ENCODE measurements at places on chromosomes 3 and 15.
A peak's percentile ranks its signal among the peaks of the same experiment; 100 is the strongest.

DNA sequence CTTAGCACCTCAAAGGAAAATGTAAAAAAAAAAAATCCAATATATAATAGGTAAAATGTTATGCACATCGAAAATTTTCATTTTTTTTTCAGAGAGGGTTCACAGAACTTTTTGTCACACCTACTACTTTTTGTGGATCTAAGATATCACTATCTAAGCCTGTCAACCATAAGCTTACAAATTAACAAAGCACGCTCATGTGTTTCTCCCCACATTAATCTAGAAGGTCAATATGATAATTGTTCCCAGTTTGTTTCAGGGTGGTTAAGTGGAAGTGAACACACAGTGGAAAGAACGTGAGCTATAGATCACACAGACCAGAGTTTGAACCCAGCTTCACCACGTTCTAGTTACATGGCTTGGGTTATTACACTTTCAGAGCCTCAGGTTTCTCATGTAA lies 78.6 kb upstream of the ROBO2 start:
- DNase-seq = no peak

DNA sequence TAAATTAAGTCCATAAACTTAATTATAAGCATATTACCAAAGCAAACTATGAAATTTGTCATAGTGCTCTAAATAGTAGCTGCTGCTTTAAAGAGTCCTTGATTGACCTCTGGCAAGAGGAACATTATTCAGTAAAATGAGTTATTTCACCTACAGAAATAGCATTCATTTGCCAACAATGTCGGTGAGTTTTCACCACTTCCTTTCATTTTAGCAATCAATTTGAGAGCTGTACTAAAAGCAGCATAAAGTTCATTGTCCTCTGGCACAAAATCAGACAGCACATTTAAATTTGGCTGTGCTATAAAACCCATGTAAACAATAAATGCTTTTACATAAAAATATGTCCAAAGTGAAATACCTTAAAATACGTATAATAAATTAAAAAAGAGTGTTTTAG lies 1515.7 kb downstream of the SI start:
- no peak for DNase-seq

GRCh38 chr3:191557322-191557721 lies 96.4 kb downstream of the PYDC2 start:
- no peak for DNase-seq

DNA sequence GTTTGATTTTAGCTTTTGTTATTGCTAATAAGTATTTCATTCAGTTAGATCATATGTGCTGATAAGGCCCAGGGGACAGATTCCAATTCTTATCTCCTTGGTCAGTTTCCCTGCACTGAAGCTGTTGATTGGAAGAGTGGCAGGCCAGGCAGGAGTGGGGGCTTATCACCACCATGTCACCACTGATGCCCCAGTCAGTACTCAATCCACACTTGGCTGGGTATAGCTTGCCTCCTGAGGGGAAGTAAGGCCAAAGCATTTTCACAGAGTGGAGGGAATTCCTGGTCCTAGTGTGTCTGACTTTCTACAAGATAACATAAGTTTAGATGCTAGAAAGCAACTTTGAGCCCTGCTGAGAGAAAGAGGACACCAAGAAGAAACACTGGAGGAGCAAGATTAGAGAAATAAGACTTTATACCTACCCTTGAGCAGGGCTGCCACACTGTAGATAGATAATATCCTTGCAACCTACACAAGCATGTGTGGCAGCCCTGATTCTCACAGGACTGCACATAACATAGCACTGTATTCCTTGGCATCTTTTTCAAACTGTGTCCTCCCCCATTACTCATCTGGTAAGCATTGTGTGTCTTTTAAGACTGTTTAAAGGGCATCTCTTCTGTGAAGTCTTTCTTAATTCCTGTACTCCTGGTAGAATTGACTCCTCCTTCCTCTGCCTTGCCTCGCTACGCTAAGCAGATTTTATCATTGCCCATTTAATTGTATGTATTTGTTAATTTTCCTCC lies 24.3 kb downstream of the OXNAD1 start:
- no peak for DNase-seq

DNA sequence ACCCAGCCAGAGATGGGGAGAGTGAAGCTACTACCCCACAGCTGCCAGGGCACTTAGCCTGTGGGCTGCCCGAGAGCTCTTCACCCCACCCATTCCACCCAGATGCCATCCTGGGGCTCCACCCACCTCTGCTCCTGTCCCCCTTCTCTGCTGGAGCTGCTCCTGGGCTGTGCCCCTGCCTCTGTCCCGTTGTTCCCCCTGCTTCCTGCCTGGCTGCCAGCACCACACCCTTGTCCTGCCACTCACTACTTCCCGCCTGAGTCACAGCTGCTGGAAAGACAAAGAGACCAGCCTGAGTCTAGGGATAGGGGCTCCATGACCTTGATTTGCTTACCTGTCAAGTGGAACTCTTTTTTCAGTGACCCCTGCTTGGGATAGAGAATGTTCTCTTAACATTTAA lies 12.4 kb downstream of the GNAI2 start:
- DNase-seq = no peak

DNA sequence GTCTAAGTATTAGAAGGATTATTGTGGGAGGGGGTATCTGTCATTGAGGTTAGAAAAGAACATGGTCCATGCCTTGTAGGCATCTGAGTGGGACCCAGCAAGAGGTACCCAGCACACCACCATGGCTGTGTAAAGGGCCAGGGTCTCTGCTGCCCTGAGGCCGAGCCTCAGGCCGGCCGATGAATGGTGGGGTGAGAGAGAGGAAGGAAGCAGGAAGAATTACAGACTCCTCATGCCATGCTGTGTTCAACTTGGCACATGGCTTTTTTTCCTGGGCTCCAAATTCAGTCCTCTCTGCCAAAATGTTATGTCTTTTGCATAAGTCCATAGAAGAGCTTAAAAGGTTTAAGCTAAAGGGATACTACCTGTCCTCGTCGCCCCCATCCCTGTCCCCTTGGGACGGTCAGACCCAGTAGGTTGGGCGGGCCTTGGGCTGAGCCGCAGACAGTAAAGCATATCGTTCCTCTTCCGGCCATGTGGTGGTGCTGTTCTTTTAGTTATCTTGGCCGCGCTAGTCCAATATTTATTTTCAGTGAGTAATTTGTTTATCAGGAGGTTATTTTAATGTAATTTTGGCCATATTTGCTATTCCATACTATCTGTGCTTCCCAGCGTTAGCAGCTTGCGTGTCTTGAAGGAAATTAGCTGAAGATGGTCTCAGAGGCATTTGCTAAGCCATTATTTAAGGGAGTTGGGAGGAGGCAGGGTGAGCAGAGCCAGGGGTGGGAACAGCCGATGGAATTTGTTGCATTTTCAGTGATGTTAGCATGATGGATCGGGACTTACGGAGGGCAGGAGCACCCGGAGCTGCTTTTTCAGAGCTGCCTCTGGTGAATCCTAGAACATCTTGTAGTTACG lies 152.4 kb downstream of the AGBL1 start:
- DNase-seq = peak; percentile 25

DNA sequence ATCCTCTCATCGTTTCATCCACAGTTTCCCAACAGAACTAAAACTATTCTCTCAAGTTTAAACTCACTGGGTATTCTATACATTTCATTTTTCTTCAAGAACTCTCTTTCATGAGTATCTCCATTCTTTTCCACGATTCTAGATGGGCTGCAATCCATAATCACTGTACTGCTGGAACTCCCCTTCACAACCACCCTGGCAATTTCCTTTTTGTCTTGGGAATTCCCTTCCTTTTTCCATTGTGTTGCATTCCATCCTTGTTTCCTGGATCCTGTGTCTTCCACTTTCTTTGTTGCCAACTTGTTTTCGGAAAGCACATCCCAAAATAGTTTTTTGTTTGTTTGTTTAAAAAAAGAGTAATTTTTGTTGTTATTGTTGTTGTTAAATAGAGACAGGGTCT lies 67.0 kb upstream of the FBN1 start:
- no peak for DNase-seq

Measured in stimulated activated naive CD8-positive, alpha-beta T cell treated with anti-CD3 and anti-CD28 coated beads, Interleukin-15, Interleukin-2, amounts not matched to agents 100 U/mL and 50 U/mL, for 24 hours (primary cell).